Panc1 (cell line): ENCODE measurements at places on chromosomes 16 and 17.

- DNase-seq: no peak
Observed at GRCh38 chr16:72794986-72795385, 252.9 kb downstream of the ZFHX3 start.

DNA sequence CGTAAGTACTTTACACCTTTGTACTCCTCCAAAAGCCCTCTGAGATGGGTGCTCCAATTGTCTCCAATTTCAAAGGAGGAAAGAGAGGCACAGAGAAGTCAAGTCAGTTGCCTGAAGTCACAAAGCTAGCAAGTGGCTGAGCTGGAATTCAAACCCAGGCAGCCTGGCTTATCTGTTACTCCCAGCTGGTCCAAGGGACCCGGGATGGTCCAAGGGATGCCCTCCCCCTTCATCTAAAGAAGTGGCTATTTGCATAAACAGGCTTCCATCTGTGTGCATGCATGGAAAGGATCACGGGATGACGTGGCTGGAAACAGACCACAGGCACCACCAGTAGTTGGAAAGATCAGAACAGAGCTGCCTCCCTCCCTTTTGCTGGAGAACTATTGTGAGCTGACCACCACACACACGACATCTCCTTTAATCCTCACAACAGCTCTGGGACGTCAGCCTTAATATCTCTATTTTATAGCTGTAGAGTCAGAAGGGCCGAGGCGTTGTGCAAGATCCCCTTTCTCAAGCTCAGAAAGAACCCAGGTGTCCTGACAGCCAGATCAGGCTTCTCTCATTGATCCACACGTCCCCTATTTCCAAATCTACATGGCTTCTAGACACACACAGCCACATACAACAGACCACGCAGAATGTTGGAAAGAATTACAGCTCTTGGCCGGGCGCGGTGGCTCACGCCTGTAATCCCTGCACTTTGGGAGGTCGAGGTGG is 10.9 kb upstream of the COL1A1 start:
- no peak for DNase-seq

- DNase-seq: no peak
Observed at GRCh38 chr16:62105244-62105643, 69.0 kb upstream of the CDH8 start.

DNA sequence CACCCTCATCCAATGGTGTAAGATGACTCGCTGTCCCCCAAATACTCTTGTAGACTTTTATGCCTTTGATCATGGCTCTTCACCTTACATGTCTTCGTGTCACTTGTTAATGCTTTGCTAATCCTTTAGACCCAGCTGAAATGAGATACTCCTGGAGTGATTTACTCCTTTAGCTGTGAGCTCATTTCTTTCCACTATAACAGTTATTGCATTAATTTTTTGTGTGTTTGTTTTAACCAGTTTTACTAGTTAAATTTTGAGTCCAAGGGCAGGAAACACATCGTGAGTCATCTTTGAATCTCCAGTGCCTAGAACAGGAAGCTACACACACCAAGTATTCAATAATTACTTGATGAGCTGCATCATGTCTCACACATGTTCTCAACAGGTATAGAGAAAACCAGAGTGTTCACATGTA is 6.5 kb upstream of the CTCF start:
- DNase-seq: no peak

GRCh38 chr17:76685366-76685765 is 25.4 kb downstream of the MXRA7 start:
- DNase-seq: no peak

GRCh38 chr17:12790249-12791106 is 1.2 kb downstream of the ARHGAP44 start:
- no peak for DNase-seq

- DNase-seq: no peak
Observed at GRCh38 chr17:74803388-74803930, 27.3 kb upstream of the NAT9 start.

GRCh38 chr17:33987162-33987561 is 267.9 kb upstream of the CCL2 start:
- no peak for DNase-seq

DNA sequence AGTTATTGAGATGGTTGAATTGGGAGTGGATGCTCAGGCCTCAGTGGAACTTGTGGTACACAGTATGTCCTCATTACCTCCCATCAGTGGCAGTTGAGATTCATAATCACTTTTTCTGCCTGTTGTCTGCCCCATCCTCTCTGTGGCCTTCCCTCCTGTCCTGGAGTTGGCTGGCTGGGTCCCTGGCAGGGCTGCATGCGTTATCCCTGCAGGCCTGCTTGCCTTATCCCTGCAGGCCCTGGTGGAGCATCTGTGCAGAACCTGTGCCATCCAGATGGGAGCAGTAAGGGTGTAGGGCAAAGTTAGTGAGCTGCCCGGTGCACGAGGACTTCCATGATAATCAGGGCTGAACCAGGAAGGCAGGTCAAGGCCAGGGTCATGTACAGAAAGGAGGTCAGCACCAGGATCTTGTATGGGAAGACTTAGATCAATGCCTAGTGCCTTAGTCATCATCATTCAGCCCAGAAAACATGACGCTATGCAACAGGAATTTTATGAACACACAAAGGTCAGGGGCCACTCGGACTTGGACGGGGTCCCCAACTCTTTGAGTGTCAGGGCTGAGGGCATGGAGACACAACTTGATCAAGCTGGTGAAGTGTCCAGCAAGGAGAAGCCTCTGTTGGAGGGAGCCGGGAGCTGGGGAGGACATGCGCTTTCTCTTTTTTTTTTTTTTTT is 47.2 kb downstream of the ABCC1 start:
- DNase-seq: peak; percentile 99

DNA sequence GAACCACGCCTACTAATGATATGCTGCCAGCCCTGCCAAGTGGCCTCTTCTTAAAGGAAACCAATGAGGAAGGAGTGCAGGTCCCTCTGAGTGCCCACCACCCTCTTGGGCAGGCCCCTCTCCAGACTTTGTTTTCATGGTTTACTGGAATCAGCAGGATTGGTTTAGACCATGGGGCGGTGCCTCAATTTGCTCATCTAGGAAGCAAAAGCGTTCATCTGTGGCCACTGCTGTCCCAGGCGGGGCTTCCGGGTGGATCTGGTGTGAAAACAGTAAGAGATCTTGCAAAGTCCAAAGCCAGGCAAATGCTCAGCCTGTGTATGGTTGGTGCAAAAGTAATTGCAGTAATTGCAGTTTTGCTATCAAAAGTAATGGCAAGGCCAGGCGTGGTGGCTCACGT is 71.3 kb downstream of the AMFR start:
- no peak for DNase-seq

DNA sequence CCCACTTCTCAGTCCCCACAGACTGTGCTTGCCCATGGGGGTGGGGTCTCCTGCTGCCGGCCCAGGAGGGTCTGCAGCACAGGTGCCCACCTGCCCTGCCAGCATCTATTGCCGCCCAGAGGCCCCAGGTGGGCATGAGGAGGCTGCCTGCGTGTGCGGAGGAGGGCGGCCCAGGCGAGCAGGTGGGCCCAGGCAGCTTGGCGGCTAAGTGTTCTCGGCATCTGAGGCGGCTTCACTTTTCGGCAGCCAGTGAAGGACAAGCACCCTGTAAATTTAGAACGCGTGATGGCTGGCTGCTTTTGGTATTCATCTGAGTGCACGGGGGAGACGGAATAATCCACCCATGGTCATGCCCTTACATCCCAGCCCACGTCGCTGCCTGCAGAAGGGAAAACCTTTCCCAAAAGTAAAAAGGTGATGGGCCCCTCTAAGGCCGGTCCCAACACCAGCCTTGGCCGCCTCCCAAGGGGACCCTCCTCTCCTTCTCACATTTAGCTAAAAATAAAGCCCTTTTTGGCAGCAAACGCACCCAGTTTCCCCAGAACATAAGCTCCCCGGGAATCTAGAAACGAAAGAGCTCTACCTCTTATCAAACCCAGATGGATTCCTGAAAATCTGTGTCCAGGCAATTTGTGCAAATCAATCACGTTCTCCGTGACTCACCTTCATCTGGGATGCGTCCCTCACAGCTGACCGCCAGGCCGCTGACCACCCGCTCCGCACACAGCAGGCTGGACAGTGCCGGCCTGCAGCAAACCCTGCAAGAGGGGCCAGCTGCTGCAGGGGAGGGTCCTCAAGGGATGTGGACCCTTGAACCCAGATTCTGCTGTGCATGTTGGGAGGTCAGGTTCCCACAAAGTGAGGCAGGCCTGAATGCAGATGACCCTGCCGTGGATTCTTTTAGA is 79.4 kb downstream of the RBFOX3 start:
- no peak for DNase-seq

GRCh38 chr16:9053006-9053601 is 38.3 kb upstream of the HAPSTR1 start:
- DNase-seq: peak; percentile 77
